SK-MEL-5 (cell line): ENCODE measurements at places on chromosomes 5 and 9.

- DNase-seq: no peak
These were observed 138.7 kb downstream of the YTHDC2 start for GRCh38 chr5:113652161-113652560.

- no peak for DNase-seq
These were observed 15.8 kb downstream of the CORO2A start for GRCh38 chr9:98176391-98177259.

- DNase-seq: no peak
These were observed 1.4 kb downstream of the CEP120 start for GRCh38 chr5:123421773-123422172.

GRCh38 chr5:34529581-34530331 lies 126.4 kb upstream of the RAI14 start:
- no peak for DNase-seq

DNA sequence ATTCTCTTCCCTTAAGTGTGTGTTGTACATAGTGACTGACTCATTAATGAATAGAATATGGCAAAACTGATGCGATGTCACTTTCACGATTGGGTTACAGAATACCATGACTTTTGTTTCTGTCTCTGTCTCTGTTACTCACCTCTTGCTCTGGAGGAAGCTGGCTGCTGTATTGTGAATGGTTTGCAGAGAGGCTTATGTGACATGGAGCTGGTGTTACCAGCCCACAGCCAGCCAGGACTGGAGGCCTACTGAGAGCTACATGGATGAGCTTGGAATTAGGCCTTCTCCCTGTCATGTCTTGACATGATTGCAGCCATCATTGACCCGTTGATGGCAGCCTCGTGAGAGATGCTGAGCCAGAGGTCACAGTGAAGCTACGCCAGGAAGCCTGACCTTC lies 161.9 kb downstream of the TAF11L14 start:
- no peak for DNase-seq

DNA sequence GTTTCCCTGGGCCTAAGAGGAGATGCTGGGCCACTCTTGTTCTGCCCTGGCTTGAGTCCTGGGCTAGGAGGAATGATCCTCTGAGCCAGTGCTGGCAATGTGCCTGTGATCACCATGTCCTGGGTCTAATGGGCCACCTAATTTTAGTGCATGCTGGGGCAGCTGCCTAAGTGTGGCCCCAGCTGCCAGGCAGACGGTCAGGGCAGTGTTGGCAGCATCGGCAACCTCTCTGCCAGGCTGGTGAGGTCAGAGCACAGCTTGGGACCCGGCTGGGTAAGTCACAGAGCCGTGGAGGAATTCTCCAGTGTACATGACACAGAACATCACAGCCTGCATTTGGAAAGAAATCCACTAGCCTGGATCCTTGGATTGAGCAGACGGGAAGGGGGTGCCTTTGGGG lies 21.4 kb upstream of the PITX1 start:
- no peak for DNase-seq

DNA sequence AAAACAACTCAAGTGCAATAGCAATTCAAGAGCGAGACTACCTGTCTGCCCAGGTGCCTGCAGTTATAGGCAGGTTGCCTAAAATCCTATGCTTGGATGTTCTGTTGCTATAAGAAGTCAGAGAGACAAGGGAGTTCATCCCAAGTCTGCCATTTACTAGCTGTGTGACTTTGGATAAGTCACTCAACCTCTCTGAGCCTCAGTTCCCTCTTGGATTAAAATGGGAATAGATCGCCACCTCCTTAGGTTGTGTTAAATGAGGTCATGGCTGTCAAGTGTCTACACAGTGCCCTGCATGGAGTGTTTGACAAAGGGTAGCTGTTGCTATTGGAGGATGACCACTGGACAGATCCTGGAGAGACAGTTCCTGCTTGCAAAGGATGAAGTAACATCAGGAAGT lies 1.3 kb upstream of the ZBTB34 start:
- DNase-seq: no peak

DNA sequence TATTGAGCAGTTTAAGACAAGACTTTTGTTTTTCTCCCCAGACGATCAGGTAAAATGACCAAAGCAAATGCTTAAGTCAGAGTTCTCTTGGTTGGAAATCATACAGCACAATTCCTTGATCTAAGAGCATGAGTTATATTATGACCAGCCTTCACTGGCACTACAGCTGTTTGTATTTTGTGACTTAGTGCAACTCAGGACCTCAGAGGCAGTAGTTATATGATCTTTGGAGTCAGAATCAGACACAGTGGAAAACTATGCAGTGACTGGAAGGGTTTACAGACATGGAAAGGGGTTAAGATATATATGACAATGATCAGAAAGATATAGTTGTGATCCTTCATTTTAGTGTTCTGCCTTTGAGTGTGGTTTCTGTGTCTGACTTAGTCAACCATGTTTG lies 24.3 kb downstream of the RAD23B start:
- no peak for DNase-seq

DNA sequence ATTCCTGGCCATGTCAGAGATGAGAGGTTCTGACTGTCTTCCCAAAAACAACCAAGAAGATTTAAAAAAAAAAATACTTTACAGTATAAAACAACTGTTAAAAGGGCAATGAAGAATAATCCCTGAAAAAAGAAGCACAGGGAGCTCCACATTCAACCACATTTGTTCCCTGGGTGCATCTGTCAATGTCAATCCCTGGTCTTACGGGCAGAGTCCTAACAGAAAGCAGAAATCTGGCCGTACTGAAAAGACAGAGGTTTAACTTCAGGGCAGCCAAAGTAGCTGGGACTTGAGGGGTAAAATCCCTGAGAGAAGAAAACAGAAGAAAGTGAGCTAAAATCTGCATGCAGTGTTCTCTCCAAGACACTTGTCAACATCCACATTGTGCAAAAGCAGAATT lies 76.6 kb downstream of the RICTOR start:
- DNase-seq: no peak
